Vagina (tissue), 2 donors: ENCODE measurements at places on chromosomes 7 and 10.

DNA sequence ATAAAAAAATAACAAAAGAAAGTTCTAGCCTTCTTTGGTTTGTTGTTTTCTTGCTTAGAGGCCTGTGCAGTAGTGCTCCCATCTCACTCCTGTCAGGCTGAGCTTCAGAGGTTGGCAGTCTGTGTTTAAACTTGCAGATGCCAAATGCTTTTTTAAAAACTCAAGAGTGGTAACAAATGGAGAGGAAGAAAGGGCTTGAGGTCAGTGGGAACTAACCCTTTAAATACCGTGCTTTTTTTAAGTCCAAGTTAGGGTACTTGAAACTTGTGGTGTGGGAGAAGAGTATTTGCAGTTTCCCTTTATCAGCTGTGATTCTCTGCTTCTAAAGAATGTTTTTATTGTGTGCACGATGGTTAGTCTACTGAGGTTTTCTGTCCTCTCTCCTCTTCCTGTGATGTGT, 29.4 kb downstream of the ZRANB1 start:
- H3K4me1 ChIP-seq, result peaks cover 21% of the 10 kb centered on the region
- no peaks in the 10 kb centered on the region for H3K36me3 ChIP-seq
- no peaks in the 10 kb centered on the region for H3K27me3 ChIP-seq

DNA sequence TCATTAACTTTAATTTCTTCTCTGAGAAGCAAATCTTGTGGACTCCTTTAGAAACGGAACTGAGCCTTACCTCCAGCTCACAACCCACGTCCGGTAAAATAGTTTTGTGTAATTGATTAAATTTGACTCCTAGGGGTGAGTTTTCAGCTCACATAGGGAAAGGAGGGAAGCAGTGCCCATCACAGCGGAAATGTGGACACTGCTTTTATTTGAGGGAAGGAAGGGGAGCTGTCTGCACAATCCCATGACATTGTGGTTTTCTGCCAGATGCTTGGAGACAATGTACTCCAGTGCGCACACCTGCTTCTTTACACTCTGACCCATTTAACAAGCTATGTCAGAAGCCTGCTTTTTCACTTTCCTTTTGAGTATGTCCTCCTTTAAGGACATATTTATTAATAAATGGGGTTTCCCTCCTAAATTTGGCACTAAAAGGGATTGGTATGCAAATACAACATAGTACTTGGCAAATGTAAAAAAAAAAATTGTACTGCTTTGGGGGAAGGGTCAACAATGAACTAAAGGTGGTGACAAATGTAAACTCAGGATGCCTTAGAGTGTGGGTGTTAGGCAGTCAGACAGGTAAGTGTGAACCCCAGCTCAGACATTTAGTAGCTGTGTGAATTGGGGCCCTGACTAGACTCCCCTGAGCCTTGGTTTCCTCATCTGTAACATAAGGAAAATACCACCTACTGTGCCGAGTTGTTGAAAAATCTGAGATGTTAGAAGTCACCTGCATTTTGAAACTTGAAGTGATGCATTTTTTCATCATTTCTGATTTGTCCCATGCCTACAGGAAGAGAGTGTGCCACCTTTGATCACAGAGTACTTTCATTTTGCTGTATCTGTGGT, 90.2 kb upstream of the KLF6 start:
- H3K27me3 ChIP-seq, result no peaks in the 10 kb centered on the region
- H3K4me1 ChIP-seq, result peaks cover 16% of the 10 kb centered on the region
- no peak overlapping the region for H3K4me3 ChIP-seq
- no peak for DNase-seq
- H3K27ac ChIP-seq, result no peak overlapping the region

GRCh38 chr10:16832351-16833080, 15.3 kb upstream of the RSU1 start:
- H3K4me1 ChIP-seq, result no peaks in the 10 kb centered on the region
- peak overlapping the region; percentile 53 for H3K27ac ChIP-seq
- no peaks in the 10 kb centered on the region for H3K36me3 ChIP-seq
- DNase-seq, result no peak

DNA sequence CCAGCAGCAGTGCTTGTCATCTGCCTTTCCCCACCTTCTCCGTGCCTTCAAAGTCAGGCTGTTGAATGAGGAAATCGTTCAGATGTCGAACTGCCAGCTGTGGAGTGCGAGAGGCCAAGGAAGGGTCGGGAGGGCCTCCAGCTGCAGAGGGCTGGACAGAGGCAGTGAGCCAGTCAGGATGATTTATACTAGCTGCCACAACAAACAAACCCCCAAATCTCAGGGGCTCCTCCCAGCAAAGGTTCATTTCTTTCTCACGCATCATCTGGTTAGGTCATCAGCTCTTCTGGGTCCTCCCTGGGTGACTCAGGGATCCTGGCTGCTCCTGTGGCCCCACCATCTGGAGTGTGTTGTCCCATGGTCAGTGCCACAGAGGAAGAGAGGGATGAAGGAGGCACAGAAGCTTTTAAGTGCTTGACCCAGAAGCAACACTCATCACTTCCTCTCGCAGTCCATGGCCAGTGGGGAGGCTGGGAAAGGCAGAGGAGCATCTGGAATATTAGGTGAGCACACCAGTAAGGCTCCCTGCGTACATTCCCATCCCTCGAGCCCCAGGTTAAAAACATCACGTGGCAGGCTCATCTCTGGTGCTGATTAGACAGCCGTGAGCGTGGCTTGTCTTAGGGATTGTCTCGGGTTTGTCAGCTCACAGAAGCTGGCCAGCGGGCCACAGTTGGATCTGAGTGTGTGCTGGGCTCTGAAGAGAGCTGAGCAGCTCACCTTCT, 140.7 kb downstream of the RGS10 start:
- no peaks in the 10 kb centered on the region for H3K27me3 ChIP-seq
- peaks cover 54% of the 10 kb centered on the region for H3K4me1 ChIP-seq
- peak overlapping the region; percentile 65 for H3K27ac ChIP-seq
- DNase-seq, result peak; percentile 96

DNA sequence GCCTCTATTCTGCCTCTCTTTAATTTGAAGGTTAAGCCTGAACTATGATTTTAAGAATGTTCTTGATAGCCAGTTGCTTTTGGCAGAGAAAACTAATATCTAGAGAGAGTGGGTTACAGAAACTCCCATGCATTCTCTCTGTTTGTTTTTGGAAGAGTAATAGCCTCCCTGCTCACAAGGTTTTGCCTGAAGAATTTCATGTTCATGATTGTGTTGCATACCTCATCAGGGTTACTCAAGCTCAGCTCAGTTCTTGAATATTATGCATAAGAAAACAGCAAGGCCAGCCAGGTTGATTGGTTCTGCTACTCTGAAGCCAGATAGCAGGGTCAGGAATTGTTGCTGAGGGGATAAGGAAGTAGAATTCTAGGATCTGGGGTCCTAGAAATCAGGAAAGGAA, 137.4 kb downstream of the MDFIC start:
- H3K4me3 ChIP-seq, result no peak overlapping the region
- no peak overlapping the region for H3K27ac ChIP-seq
- no peaks in the 10 kb centered on the region for H3K36me3 ChIP-seq

DNA sequence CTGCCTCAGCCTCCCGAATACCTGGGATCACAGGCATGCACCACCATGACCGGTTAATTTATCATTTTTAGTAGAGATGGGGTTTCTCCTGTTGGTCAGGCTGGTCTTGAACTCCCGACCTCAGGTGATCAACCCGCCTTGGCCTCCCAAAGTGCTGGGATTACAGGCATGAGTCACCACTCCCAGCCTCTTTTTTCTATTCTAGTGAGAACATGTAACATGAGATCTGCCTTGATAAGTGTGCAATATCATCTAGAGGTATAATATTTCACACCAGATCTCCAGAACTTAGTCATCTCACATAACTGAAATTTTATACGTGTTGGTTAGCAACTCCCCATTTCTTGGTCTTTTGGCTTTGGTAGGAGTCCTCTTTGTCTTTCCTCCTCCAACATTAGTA, 656.9 kb downstream of the CNTNAP2 start:
- no peaks in the 10 kb centered on the region for H3K36me3 ChIP-seq
- no peaks in the 10 kb centered on the region for H3K27me3 ChIP-seq
- DNase-seq, result no peak
- no peaks in the 10 kb centered on the region for H3K4me1 ChIP-seq
- no peak overlapping the region for H3K4me3 ChIP-seq
- H3K27ac ChIP-seq, result no peak overlapping the region

GRCh38 chr10:26215935-26216584, 514 bp upstream of the GAD2 start:
- H3K4me3 ChIP-seq, result peak overlapping the region; percentile 13
- H3K4me1 ChIP-seq, result peaks cover 35% of the 10 kb centered on the region
- peaks cover 14% of the 10 kb centered on the region for H3K27me3 ChIP-seq
- DNase-seq, result no peak

DNA sequence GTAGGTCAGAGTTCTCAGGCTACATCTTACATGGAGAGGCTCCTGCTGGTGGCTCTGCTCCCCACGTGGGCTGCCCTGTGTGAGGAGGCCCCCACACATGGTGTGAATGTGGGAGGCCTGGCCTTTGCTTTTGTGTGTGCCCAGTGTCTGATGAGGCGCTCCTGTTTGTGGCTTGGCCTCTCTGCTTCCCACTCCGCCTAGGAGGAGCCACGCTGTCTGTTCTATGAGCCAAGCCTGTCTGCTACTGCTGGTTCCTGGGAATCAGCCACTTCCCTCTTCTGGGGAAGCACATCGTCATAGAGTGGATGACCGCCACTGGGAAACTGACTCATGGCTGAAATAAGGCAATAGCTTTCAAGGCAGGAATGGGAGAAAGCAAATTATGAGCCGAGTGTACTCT, 87.1 kb downstream of the CYP26A1 start:
- H3K27ac ChIP-seq, result no peak overlapping the region
- no peaks in the 10 kb centered on the region for H3K27me3 ChIP-seq
- no peaks in the 10 kb centered on the region for H3K36me3 ChIP-seq
- no peak overlapping the region for H3K4me3 ChIP-seq

GRCh38 chr10:113921561-113922370, 67.3 kb downstream of the NHLRC2 start:
- no peaks in the 10 kb centered on the region for H3K36me3 ChIP-seq
- no peak for DNase-seq
- H3K27me3 ChIP-seq, result no peaks in the 10 kb centered on the region
- H3K27ac ChIP-seq, result no peak overlapping the region

DNA sequence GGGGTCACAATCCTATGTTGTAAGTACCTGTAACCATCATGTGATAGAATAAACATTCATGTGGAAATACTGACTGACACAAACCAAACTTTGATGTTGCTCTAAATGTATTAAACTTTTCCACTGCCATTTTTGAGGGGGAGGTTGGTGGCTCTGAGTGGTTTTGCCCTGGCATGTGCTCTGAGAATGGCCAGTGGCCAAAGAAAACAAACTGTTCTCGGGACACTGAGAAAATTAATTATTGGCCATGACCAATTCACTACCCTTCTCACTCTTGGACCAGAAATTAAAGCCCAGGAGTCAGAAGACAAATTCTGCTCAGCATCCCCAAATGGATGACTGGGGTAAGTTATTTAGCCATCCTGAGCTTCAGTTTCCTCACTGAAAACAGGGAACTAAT, 195.9 kb downstream of the XPNPEP1 start:
- no peak for DNase-seq
- H3K36me3 ChIP-seq, result no peaks in the 10 kb centered on the region
- H3K4me3 ChIP-seq, result no peak overlapping the region
- H3K27ac ChIP-seq, result no peak overlapping the region
- H3K4me1 ChIP-seq, result no peaks in the 10 kb centered on the region

DNA sequence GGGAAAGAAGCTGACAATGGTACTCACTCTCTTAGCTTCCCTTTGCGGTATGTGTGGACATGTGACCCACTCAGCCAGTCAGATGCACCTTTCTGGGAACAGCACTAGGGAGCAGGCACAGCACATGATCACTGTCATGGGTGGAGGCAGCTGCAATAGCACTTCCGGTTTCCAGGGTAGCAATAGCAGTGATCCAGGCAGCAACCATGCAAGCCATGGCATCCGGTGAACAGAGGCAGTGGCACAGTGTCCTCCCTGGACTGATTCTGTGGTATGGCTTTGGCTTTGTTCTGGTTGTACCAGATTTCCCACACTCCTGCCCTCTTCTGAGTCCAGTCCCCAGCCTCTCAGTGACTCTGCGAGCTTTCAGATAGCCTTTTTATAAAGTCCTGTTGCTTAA, 86.8 kb upstream of the NAMPT start:
- H3K27me3 ChIP-seq, result no peaks in the 10 kb centered on the region
- H3K36me3 ChIP-seq, result no peaks in the 10 kb centered on the region
- no peak for DNase-seq
- no peak overlapping the region for H3K4me3 ChIP-seq

GRCh38 chr7:70063927-70064326, 465.7 kb downstream of the AUTS2 start:
- DNase-seq, result no peak
- no peak overlapping the region for H3K4me3 ChIP-seq
- no peaks in the 10 kb centered on the region for H3K4me1 ChIP-seq
- no peaks in the 10 kb centered on the region for H3K36me3 ChIP-seq
- no peaks in the 10 kb centered on the region for H3K27me3 ChIP-seq
- no peak overlapping the region for H3K27ac ChIP-seq

DNA sequence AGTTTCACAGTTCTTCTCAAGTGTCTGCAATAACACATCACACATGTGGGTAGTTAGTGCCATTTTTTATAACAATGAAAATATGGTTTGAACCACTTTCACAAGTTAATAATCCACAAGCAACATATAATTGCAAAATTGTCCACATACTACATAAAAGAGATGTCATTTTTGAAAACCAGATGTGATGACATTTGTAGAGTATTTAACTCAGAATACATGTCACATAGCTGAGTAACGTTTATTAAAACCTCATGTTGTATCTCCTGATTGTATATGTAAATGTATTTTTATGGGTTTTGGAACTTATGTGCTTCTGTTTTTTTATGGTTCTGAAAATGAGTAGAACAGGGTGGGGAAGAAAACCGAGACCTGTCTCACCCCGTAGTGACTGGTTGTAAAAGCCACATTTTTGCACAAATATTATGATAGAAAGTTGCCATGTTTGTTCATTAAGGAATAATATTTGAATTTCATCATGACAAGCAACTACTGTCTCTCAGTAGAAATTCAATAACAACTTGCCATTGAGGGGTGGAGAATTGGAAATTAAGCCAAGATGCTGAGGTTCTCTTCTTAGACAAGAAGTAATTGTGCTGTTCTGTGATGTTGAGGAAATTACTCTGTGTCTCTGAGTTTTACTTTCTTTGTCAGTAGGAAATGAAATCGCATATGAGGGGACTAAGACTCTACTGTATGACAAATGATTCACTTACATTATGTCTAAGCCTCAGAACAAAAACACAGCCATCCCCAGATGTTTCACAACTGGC, 29.2 kb upstream of the EGFR start:
- H3K4me1 ChIP-seq, result no peaks in the 10 kb centered on the region
- no peak overlapping the region for H3K27ac ChIP-seq
- no peak overlapping the region for H3K4me3 ChIP-seq
- DNase-seq, result no peak
